ENCODE measurements at places on chromosomes 2 and 18.

GRCh38 chr2:112310906-112311305 is 35.5 kb downstream of the ZC3H6 start:
- DNase-seq, result no peak

- DNase-seq, result no peak
Measured at GRCh38 chr2:23566241-23567142, 181.5 kb downstream of the KLHL29 start.

GRCh38 chr2:157662401-157662800 is 33.7 kb upstream of the ACVR1C start:
- DNase-seq, result no peak

GRCh38 chr2:9247786-9248185 is 41.2 kb downstream of the ASAP2 start:
- DNase-seq, result no peak

DNA sequence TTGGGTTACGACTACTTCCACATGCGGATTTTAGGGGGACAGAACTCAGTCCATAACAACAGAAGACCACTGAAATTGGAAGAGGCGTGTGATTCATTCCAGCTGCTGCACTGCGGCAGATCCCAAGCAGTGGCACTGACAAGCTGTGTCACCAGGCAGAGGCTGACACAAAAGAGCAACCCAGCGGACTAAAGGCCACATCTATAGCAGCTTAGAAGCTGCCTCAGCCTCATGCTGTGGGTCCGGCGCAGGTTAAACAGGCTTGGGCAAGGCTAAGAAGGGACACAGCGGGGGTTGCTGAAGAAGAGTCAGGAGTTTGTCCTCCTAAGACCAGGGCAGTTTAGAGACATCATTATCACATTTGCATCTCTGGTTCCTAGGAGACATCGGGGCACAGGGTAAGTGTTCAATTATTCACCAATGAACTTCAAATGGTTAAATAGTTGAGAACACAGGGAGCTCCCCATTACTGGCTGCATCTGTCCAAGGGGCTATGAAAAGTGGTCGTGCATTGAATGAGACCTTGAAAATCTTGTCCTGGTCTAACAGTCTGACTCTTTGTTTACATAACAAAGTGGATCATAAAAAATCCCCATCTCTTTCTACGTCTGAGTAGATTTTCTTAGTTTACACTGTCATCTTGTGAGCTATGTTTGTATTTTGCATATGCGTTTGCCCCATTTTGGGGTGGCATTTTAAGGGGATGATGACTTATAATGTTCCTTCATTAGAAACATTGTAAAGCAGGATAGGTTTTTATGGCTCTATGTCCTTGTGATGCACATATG is 162.3 kb upstream of the TRIB2 start:
- DNase-seq, result no peak

GRCh38 chr2:236718207-236718992 is 148.8 kb downstream of the ACKR3 start:
- no peak for DNase-seq

DNA sequence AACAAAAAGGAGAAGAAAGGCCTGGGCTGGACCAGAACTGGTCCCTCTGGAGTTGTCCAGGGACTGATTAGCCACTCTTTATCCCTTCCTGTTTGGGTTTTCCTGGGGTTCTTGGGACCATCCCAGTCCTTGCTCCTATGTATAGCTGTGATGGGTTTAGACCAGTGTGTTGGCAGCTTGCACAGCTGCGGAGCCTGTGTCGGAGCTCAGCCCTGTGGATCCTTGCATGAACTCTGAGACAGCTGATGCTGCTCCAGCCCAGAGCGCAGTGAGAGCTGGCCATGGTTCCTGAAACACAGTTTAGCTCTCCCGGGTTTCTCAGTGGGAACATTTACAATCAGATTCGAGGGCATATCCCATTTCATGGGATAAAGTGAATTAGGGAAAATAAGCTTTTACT is 16.9 kb downstream of the IMPA2 start:
- no peak for DNase-seq

GRCh38 chr2:45207101-45207500 is 197.8 kb upstream of the SIX2 start:
- DNase-seq, result no peak

GRCh38 chr2:28729698-28730097 is 21.9 kb upstream of the PPP1CB start:
- DNase-seq, result no peak

GRCh38 chr2:64852771-64853241 is 136.4 kb upstream of the SLC1A4 start:
- no peak for DNase-seq

GRCh38 chr2:109452318-109453305 is 161.2 kb downstream of the SEPTIN10 start:
- DNase-seq, result peak; percentile 55

- DNase-seq, result no peak
Measured at GRCh38 chr18:61400716-61401115, 67.5 kb downstream of the CDH20 start.

DNA sequence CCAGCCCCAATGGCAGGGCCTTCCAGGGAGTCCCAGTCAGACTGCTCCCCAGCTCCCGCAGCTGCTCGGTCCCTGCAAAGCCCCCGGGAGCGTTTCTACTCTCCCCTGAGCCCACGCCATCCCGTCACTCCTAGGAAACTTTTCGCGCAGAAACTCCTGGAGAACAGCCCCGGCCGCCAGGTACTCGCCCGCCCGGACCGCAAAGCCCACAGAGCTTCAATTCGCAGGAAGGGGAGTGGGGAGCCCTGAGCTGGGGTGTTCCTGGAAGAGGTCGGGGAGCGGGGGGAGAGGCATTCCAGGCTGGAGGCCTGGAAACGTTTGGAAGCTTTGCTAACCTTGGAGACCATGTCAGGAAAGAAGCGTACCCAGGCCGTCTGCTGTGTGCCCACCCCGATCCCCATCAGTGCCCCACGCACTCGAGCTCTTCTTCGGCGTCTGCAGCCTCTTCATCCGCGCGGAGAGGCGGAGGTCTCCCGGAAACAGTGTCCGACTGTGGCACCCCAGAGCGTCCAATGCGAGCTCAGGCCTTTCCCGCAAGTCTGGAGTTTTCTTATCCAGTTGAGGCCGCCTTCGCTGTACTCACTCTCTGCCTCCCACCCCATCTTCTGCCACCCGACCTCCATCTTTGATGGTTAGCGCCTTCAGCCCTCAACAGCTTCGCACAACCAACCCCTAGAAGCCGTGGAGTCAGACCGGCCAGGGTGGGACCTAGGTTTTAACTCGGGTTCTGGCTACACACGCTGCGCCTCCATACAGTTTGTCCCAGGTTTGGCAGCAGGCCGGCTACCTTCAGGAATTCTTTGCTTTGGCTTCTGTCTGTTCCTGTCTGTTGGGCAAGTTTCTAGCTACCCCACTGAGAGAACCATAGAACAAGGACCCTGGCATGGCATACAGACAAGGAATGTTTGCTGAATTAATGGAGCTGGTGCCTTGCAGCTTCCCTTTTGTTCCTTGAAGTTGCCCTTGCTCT is 3.7 kb downstream of the PCGF1 start:
- DNase-seq, result no peak

DNA sequence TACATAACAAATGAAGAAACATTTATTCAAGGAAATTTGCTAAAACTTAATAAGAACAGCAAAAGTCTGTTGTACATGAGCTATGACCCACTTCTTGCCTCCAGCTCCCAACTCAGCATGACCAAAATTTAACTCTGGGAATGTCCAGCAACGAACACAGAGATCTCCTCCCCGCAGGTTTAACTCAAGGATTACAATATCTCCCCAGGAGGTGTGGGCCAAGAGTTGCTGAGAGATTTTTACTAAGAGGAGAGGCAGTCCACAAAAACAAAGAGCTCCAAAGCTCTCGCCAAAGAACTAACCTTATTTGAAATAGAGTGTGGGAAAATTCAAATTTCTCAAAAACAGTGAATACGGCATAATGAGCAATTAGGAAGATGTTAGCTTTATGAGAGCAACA is 318.5 kb downstream of the GRB14 start:
- DNase-seq, result no peak

DNA sequence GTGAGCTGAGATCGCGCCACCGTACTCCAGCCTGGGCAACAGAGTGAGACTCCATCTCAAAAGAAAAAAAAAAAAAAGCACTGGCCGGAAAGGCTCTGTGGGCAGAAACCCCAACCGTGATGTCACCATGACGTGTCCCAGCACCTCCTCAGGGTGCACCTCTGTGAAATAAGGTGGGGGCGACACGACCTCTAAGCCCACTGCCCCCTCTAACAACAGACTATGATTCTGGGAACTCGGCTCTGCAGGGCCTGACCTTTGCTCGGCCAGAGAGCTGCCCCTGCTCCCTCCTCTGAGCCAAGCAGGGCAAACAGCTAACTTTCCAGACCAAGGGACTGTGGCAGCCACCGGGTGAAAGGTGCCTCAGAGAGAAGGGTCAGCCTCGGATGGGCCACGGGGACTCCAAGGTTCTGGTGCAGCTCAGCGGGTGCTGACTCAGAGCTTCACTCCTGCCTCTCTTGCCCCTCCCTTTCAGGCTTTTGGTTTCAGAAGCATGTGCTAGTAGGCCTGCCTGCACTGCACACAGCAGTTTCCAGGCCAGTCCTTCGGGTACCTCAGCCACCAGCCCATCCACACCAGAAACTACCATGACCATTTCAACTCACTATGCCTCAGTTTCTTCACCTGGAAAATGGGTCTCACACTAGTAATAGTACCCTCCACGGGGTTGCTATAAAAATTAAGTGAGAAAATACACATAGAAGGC is 8.0 kb downstream of the TMBIM1 start:
- peak; percentile 72 for DNase-seq

DNA sequence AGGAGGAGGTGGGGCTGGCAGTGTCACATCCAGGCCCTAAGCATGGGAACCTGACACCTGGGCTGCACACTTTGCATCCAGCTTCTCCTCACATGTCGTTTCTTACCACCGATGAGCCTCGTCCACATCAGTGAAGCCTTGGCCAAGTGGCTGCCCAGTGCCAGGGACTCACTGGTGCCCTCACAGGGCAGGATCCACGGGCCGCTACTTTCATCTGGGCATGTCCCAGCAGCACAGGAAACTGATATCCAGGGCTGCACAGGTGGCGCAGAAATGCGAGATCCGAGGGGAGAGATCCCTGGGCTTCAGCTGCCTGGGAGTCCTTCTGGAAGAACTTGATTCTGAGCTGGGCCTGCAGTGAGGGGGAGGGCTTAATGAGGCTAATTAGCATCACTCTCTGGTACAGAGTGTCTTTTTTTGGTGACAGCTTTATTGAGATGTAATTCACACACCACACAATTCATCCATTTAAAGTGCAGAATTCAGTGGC is 291.6 kb upstream of the HDAC4 start:
- DNase-seq, result peak; percentile 49

- DNase-seq, result no peak
Measured at GRCh38 chr18:4658804-4659203, 203.7 kb upstream of the DLGAP1 start.

- DNase-seq, result no peak
Measured at GRCh38 chr2:152428800-152429582, 94.0 kb downstream of the FMNL2 start.

Data from sciatic nerve (tissue), 2 donors.